ENCODE measurements at places on chromosomes 6 and 20. TPM values are rescaled to one million over a fixed set of nuclear protein-coding genes. Genes with fewer than 3 reads are reported as not detected.
A peak's percentile ranks its signal among the peaks of the same experiment; 100 is the strongest.

GRCh38 chr20:15900443-15900842, 672.8 kb downstream of the KIF16B start:
- no peaks in the 10 kb centered on the region for H3K27me3 ChIP-seq
- H3K27ac ChIP-seq: no peak overlapping the region
- H3K36me3 ChIP-seq: no peaks in the 10 kb centered on the region
- H3K4me3 ChIP-seq: no peak overlapping the region
- no peak for DNase-seq
- no peaks in the 10 kb centered on the region for H3K4me1 ChIP-seq

DNA sequence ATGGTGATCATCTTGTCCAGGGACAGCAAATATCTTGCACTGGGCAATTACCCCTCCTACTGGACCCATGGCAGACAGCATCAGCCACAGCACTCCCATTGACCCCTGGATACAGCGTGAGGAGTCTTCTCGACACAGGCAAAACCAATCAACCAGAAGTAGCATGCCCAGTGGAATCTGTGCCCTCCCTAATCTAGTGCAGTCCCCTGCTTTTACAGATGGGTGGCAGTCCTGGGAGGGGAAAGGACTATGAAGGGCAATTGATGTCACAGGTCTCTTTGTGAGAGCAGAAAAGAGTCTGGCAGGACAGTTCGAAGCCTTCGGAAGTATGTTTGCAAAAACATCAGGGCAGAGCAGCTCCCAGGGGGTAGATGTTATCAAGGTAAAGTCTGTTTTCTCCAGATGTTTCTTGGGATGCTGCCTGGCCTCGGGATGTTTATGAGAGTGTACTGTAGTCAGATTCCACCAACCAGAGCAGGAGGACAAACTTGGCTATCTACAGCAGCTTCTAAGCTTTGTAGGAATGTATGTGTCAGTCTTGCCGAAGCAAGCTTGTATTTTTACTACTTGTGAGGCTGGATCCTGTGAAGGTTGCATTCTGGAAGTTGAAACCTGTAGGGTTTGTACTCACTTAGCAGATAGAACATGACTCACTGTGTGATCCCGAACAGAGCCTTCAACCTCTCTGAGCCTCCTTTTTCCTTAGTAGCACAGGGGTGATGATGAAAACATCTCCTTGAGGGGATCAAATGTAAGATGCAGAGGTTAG, 63.0 kb upstream of the MYL9 start:
- no peak overlapping the region for H3K27ac ChIP-seq
- H3K36me3 ChIP-seq: no peaks in the 10 kb centered on the region
- DNase-seq: no peak
- peaks cover 56% of the 10 kb centered on the region for H3K4me1 ChIP-seq
- H3K4me3 ChIP-seq: no peak overlapping the region
- H3K27me3 ChIP-seq: no peaks in the 10 kb centered on the region

DNA sequence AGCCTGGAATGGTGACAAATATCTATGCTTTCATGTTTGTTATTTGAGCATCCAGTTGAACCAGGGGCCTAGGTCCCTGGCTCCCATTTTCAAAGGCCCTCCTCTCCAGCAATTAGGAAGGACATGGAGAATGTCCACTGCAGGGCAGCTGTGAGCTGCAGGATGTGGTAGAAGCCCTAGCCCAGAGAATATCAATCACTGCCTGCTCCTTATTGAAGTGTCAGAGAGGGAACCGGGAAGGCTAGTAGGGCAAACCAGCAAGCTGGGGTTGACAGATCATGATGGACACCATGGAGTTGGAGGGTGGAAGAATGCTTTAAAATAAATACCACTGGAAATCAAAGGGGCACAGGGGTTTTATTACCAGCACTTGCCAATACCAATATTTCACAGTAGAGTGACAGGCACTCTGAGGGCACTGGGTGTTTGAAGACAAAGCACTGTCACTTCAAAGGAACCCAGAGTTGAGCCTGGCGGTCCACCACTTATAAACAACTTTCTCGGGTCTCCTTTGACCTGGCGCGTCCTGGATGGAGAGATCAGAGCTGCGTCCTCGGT, 47.7 kb downstream of the ZNF831 start:
- H3K4me1 ChIP-seq: peaks cover 7% of the 10 kb centered on the region
- H3K27ac ChIP-seq: no peak overlapping the region

DNA sequence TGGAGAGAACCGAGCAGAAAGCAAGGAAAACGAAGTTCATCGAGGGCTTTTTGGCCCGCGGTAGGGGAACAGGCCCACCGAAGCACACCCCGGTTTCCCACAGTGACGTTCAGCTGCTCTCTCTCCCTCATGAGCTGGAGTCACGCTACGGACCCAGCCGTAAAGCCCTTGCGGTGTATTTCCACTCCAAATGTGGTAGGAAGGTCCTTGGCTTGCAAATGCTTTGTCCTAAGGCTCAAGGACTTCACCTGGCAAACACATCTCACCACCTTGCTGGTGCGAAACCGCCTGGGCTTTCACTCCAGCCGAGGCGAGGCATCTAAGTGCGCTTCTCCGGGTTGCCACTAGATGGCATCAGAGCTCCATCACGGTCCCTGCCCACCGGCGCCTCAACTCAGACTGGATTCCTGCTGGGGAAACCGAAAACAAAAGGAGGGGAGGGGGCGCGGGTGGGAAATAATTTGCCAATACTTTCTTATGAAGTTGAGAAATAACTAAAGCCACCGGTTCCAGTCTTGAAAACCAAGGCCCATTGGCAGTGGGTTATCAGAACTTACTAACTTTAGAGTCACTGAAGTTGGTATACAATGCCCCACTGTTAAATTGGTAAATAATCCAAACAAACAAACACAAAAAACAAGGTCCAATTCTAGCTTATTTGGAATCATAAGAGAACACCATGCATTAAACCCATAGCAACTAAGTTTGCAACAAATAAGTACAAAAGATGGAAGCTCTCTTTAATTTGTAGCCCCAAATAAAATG, 13.4 kb upstream of the FOXC1 start:
- peaks cover 3% of the 10 kb centered on the region for H3K4me1 ChIP-seq
- DNase-seq: peak; percentile 73
- H3K27ac ChIP-seq: no peak overlapping the region
- no peaks in the 10 kb centered on the region for H3K36me3 ChIP-seq
- no peak overlapping the region for H3K4me3 ChIP-seq

DNA sequence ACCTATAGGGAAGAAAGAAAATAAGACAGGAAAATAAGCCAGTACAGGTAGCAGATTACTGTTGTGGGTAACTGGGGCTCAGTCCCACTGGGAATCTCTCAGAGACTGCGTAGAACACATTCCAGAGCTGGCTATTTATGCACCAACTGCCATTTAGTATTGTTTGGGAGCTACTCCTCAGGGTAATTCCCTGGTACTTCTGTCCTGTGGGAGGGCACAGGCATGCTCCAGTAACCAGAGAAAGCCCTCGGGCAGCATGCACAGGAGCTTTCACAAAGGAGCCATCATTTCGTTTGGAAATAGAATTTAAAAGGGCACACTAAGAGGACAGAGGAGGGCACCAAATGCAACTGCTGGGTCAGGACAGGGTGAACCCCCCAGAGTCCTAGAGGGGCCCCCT, 148.0 kb upstream of the LRFN2 start:
- H3K27ac ChIP-seq: no peak overlapping the region
- peaks cover 8% of the 10 kb centered on the region for H3K27me3 ChIP-seq
- no peak overlapping the region for H3K4me3 ChIP-seq
- no peaks in the 10 kb centered on the region for H3K4me1 ChIP-seq

- no peak overlapping the region for H3K27ac ChIP-seq
- no peak for DNase-seq
- H3K4me3 ChIP-seq: no peak overlapping the region
- no peaks in the 10 kb centered on the region for H3K4me1 ChIP-seq
- no peaks in the 10 kb centered on the region for H3K27me3 ChIP-seq
Measured at GRCh38 chr6:167398214-167399050, 73.5 kb downstream of the TTLL2 start.

GRCh38 chr6:148990403-148990802, 243.6 kb downstream of the UST start:
- no peaks in the 10 kb centered on the region for H3K4me1 ChIP-seq
- no peak for DNase-seq
- no peaks in the 10 kb centered on the region for H3K27me3 ChIP-seq

DNA sequence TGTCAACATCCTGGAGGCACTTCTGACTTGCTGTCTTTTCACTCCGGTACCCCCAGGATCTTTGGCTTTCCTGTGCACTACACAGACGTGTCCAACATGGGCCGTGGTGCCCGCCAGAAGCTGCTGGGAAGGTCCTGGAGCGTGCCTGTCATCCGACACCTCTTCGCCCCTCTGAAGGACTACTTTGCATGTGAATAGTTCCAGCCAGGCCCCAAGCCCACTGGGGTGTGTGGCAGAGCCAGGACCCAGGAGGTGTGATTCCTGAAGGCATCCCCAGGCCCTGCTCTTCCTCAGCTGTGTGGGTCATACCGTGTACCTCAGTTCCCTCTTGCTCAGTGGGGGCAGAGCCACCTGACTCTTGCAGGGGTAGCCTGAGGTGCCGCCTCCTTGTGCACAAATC, 12.0 kb upstream of the MAPRE1 start:
- no peak overlapping the region for H3K27ac ChIP-seq
- H3K36me3 ChIP-seq: no peaks in the 10 kb centered on the region

DNA sequence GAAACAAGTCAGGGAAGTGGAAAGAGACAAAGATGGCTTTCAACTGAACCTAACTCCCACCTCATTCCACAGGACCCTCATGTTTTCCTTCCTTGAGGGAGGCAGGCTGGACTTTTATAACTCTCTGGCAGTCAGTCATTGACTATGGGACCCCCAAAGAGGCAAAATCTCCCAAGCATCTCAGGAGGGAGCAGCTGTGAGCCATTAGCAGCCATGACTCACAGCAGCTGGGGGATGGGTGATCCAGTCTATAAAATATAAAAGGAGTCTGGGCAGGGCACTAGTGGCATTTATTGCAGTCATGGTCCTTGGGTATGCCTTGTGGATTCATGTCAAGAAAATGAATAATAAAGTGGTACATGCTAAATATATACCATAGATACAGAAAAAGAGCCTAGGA, 387.0 kb upstream of the CHD6 start:
- no peak overlapping the region for H3K4me3 ChIP-seq
- DNase-seq: no peak
- no peaks in the 10 kb centered on the region for H3K36me3 ChIP-seq

DNA sequence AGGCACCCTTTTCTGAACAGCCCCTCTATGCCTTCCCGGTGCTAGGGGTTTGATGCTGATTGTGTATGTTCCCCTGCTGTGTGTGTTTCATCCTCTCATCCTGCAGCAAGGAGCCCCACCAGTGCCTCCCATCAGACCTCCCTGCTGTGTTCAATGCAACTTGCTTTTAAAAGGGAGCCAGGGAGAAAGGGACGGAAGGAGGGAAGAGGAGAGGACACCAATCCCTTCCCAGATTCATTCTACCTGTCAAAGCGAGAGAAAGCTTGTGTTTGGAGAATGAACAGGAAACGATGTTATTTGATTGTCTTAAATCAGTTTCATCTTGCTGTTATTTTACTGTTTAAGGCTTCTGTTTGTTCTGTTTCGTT, 259.2 kb downstream of the ADGB start:
- no peak for DNase-seq
- H3K27me3 ChIP-seq: no peaks in the 10 kb centered on the region
- H3K27ac ChIP-seq: peak overlapping the region; percentile 73
- H3K36me3 ChIP-seq: no peaks in the 10 kb centered on the region
- peaks cover 6% of the 10 kb centered on the region for H3K4me1 ChIP-seq

- no peak for DNase-seq
- no peak overlapping the region for H3K4me3 ChIP-seq
- H3K27me3 ChIP-seq: peaks cover 55% of the 10 kb centered on the region
Measured at GRCh38 chr20:3678856-3679720, 2.7 kb downstream of the ADAM33 start.

- peaks cover 6% of the 10 kb centered on the region for H3K27me3 ChIP-seq
- no peaks in the 10 kb centered on the region for H3K4me1 ChIP-seq
- H3K27ac ChIP-seq: no peak overlapping the region
- H3K36me3 ChIP-seq: no peaks in the 10 kb centered on the region
- no peak for DNase-seq
- no peak overlapping the region for H3K4me3 ChIP-seq
Measured at GRCh38 chr6:157777344-157777743, 45.7 kb upstream of the SNX9 start.

GRCh38 chr6:157652601-157653363, 170.3 kb upstream of the SNX9 start:
- no peak for DNase-seq
- peaks cover 16% of the 10 kb centered on the region for H3K36me3 ChIP-seq
- H3K27ac ChIP-seq: no peak overlapping the region
- no peaks in the 10 kb centered on the region for H3K4me1 ChIP-seq
- no peaks in the 10 kb centered on the region for H3K27me3 ChIP-seq

- no peaks in the 10 kb centered on the region for H3K36me3 ChIP-seq
- H3K4me3 ChIP-seq: no peak overlapping the region
- no peak overlapping the region for H3K27ac ChIP-seq
- no peaks in the 10 kb centered on the region for H3K4me1 ChIP-seq
Measured at GRCh38 chr20:57856658-57857057, 146.8 kb upstream of the PMEPA1 start.

DNA sequence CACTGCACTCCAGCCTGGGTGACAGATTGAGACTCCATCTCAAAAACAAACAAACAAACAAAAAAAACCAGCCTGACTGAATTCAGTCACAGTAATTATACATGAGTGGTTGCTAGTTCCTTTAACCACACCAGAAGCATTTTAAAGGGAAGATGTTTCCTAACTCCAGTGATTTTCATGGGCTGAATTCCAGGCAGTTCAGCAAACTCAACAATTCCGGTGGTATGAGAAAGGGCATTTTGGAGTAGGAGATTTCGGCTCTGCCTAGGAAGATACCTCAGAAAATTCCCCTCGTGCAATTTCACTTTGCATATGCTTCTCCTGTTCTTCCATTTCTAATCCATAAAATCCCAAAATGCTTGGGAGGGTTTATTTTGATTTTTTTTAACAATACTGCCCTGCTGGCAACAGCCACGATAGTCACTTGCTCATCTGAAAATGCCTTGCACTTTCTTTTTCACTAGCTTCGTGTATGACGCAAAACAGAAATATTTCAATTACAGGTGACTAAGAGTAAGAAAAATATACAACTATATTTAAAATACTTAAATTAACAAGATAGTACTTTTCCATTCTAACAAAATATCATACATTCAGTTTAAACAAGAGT, 48.3 kb upstream of the IPCEF1 start:
- peaks cover 2% of the 10 kb centered on the region for H3K4me1 ChIP-seq
- no peaks in the 10 kb centered on the region for H3K36me3 ChIP-seq
- no peaks in the 10 kb centered on the region for H3K27me3 ChIP-seq
- DNase-seq: no peak

DNA sequence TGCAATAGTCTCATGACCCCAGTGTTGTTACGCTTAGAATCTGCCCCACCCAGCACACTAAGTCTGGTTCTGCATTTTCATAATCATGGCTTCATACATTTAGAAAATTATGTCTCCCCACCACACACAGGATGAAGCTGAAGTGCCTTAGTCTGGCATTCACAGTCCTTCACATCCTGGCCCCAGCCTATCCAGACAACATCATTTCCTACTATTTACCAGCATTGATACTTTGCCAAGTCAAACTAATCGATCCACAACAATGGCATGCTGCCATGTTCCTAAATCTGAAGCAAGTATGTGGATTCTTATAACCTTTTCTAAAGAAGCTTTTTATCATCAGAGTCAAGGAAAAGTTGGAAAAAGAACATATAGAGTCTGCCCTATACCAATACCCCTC, 132.4 kb upstream of the FBXL4 start:
- H3K4me1 ChIP-seq: no peaks in the 10 kb centered on the region
- no peaks in the 10 kb centered on the region for H3K36me3 ChIP-seq
- no peaks in the 10 kb centered on the region for H3K27me3 ChIP-seq
- no peak for DNase-seq
- no peak overlapping the region for H3K4me3 ChIP-seq
- no peak overlapping the region for H3K27ac ChIP-seq

The FAM50B gene
- total RNA-seq: 10.6 TPM

The PAX1 gene
- total RNA-seq: not detected

The POLR3F gene
- 6.6 TPM for total RNA-seq

The IL20RA gene
- 10.9 TPM for total RNA-seq

The MAS1 gene
- not detected for total RNA-seq

The MTFR2 gene
- 1.5 TPM for total RNA-seq

The PRR18 gene
- total RNA-seq: 0.59 TPM

All from lower lobe of right lung (tissue), 2 donors.